ENCODE measurements at places on chromosomes 5 and 9. TPM values are rescaled to one million over a fixed set of nuclear protein-coding genes. Genes with fewer than 3 reads are reported as not detected.

The CKMT2 gene
- total RNA-seq, result 2.3 TPM

The TMEM171 gene
- total RNA-seq, result not detected

The AK8 gene
- total RNA-seq, result 3.7 TPM

The DAB2IP gene
- total RNA-seq, result 98.0 TPM

The ZNF462 gene
- 20.9 TPM for total RNA-seq

The TRIM7 gene
- total RNA-seq, result 2.7 TPM

The NR6A1 gene
- total RNA-seq, result 9.1 TPM

The NPR3 gene
- 41.9 TPM for total RNA-seq

The KIF24 gene
- 3.2 TPM for total RNA-seq

The PDE6A gene
- not detected for total RNA-seq

The SHB gene
- total RNA-seq, result 29.7 TPM

The EXOSC2 gene
- total RNA-seq, result 16.7 TPM

The ARID3C gene
- total RNA-seq, result not detected

The ADCY2 gene
- 2.4 TPM for total RNA-seq

The IRF1 gene
- 42.1 TPM for total RNA-seq

The RPP25L gene
- total RNA-seq, result 25.0 TPM

The SPATA31C1 gene
- total RNA-seq, result not detected

The PLAC8L1 gene
- total RNA-seq, result not detected

The TMC1 gene
- not detected for total RNA-seq

The AIF1L gene
- 9.2 TPM for total RNA-seq

The KCNV2 gene
- not detected for total RNA-seq

The GZMA gene
- total RNA-seq, result 5.2 TPM

The SLC25A2 gene
- 0.43 TPM for total RNA-seq

The FAM169A gene
- total RNA-seq, result 1.4 TPM

The ZNF474 gene
- total RNA-seq, result 0.40 TPM

The PRELID1 gene
- total RNA-seq, result 76.9 TPM

The PPP2R2B gene
- 7.4 TPM for total RNA-seq

The ABITRAM gene
- 11.2 TPM for total RNA-seq

The ECM2 gene
- 2.1 TPM for total RNA-seq

The GBGT1 gene
- 36.5 TPM for total RNA-seq

The FGF1 gene
- 0.76 TPM for total RNA-seq

The FBN2 gene
- total RNA-seq, result 0.30 TPM

The FAM151B gene
- 0.78 TPM for total RNA-seq

The NEURL1B gene
- 7.8 TPM for total RNA-seq

The ADGRV1 gene
- 75.7 TPM for total RNA-seq

The SH3RF2 gene
- 19.2 TPM for total RNA-seq

The BNC2 gene
- 10.9 TPM for total RNA-seq

The GPR150 gene
- total RNA-seq, result 0.74 TPM

The CARD9 gene
- 3.5 TPM for total RNA-seq

The FNBP1 gene
- total RNA-seq, result 47.0 TPM

The TCF7 gene
- total RNA-seq, result 5.3 TPM

The CARTPT gene
- not detected for total RNA-seq

The ORM1 gene
- total RNA-seq, result 13.7 TPM

The IFNB1 gene
- total RNA-seq, result not detected

The LHX2 gene
- total RNA-seq, result not detected

The PHYKPL gene
- 145 TPM for total RNA-seq

The SMIM33 gene
- not detected for total RNA-seq

The SPINK13 gene
- not detected for total RNA-seq

The GCNT1 gene
- 20.8 TPM for total RNA-seq

The CRHBP gene
- not detected for total RNA-seq

The SOHLH1 gene
- total RNA-seq, result not detected

The IPPK gene
- 16.6 TPM for total RNA-seq

The TEX10 gene
- 6.2 TPM for total RNA-seq

The ZDHHC11B gene
- 7.4 TPM for total RNA-seq

The FCN2 gene
- total RNA-seq, result not detected

The PFN3 gene
- total RNA-seq, result not detected

The ADAMTS19 gene
- total RNA-seq, result not detected

The TOPORS gene
- 13.3 TPM for total RNA-seq

Measured in upper lobe of left lung (tissue), 6 donors.